ENCODE measurements at places on chromosomes 12 and 14.
A peak's percentile ranks its signal among the peaks of the same experiment; 100 is the strongest.

GRCh38 chr14:34926552-34926951 is 51.4 kb upstream of the BAZ1A start:
- no peak for DNase-seq

GRCh38 chr12:85580562-85581168 is 255.5 kb downstream of the RASSF9 start:
- no peak for DNase-seq

- DNase-seq, result peak; percentile 23
These were observed 8.4 kb upstream of the CIT start for GRCh38 chr12:119885549-119885948.

GRCh38 chr14:75456997-75457335 is 29.1 kb downstream of the JDP2 start:
- DNase-seq, result no peak

DNA sequence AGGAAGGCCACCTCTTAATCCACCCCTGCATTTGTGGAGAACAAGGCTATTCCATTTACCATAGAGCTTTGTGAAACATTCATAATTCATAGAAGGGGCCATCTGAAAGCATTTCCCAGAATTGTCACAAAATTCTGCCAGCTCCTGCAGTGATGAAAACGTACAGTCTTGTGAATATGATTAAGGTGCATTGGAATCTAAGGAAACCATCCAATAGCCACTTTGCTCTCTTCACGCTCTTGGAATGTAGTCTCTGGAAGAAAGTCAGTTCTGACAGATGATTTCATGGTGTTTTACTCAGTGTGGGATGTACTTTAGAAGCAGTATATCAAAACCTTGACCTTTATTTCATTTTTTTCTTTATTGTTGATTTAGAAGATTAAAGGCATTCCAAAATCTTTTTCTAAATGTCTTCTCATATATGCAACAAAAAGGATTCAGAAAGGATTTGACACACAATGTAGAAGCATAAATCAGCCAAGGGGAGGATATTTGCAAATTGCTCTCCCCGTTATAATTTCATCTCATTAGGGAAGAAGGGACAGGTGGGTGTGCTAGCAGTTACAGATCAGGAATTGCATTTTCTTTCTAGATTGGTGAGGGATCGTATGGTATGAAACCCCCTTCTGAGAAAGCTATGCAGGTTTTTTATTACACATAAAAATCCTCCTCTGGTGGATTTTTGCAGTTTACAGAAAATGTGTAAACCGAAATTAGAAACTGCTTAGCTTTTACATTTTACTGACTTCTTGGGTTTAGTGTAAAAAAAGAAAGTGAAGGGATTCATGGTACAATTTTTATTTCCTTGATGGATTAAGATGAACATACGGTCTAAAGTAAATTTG is 390.2 kb downstream of the LRIG3 start:
- no peak for DNase-seq

GRCh38 chr12:38886931-38887330 is 18.5 kb downstream of the CPNE8 start:
- DNase-seq, result no peak

DNA sequence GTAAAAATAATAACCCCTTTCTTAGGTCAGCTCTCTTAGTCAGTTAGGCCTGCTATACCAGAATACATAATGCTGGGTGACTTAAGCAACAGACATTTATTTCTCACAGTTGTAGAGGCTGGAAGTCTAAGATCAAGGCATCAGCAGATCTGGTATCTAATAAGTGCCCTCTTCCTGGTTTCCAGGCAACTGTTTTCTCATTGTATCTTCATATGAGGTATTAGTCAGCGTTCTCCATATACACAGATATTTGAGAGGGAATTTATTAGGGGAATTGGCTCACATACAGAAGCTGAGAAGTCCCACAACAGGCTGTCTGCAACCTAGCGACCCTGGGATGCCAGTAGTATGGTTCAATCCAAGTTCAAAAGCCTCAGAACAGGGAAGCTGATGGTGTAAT is 896.0 kb downstream of the GALC start:
- no peak for DNase-seq

DNA sequence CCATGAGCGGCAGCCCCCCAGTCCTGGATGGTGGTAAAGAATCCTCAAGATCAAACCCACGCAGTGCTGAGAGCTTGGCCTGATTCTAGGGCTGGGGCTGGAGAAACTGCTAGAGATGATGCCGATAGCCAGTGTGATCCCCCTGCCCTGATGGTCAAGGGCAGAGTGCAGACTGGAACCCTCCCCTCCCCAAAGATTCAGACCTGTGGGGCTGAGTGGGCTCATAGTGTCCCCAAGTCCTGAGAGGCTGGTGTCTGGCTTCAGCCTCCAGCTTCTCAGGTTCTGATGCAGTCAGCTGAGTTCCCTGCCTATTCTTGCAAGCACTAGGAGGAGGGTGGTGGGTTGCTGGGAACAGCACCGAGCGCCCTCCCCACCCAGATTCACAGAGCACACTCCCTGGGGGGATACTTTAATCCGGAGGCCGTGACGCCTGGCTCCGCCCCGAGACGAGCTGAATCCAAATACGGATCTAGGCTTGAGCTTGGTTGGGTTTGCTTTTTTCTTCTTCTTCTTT is 11.9 kb downstream of the RHOF start:
- DNase-seq, result no peak

DNA sequence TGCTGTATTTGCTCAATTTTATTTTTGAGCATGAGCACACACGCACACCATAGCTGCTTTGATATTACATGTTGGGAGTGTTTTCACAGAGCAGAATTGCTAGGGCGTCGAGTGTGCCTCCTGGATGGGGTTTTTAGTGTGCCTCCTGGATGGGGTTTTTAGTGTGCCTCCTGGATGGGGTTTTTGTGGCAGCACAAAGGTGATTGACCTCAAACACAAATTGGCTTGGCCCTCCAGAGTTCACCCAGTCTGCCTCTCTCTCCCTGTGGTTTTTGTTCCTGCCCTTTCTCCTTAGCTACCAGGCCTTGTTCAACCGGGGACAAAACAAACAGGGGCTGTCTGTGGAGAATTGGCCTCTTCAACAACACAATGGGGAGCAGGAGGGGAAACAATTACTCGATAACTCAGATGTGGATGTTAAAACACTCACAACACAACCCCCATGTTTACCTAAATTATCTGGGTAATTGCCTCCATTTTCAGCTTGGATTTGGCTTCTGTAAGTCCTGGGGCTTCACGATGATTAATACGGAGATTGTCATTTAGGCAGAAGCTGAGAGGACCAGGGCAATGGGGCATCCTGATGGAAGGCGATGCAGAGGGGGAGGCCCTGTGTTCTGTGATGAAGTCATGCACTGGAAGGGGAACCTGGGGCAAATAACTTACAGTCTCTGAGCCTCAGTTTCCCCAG is 26.9 kb downstream of the TBX3 start:
- no peak for DNase-seq

- DNase-seq, result no peak
These were observed 42.8 kb downstream of the PITPNM2 start for GRCh38 chr12:123107926-123108681.

DNA sequence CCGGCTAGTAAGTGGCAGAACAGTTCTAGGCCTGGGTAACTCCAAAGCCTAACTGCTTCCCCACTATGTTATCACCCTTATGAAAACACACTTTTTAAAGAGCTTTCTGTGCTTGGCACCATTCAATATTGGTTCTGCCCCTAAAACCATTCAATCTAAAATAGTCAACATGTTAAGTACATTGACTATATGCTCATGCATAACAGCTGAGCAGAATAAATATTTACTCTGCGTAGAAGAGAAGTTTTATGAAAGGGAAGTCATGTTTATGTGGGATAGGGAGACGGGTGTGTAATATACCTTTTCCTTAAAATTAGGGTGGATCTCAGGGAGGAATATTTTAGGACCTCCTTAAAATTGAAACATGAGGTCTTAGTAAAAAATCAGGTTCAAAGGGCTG is 80.5 kb downstream of the SAMD4A start:
- no peak for DNase-seq

Measured in NCI-H2029 treated with DMSO at 0.1 percent for 48 hours (cell line).